ENCODE measurements at places on chromosomes 7 and 10.

GRCh38 chr7:134447383-134447782 is 11.5 kb downstream of the AKR1B1 start:
- no peak for DNase-seq

DNA sequence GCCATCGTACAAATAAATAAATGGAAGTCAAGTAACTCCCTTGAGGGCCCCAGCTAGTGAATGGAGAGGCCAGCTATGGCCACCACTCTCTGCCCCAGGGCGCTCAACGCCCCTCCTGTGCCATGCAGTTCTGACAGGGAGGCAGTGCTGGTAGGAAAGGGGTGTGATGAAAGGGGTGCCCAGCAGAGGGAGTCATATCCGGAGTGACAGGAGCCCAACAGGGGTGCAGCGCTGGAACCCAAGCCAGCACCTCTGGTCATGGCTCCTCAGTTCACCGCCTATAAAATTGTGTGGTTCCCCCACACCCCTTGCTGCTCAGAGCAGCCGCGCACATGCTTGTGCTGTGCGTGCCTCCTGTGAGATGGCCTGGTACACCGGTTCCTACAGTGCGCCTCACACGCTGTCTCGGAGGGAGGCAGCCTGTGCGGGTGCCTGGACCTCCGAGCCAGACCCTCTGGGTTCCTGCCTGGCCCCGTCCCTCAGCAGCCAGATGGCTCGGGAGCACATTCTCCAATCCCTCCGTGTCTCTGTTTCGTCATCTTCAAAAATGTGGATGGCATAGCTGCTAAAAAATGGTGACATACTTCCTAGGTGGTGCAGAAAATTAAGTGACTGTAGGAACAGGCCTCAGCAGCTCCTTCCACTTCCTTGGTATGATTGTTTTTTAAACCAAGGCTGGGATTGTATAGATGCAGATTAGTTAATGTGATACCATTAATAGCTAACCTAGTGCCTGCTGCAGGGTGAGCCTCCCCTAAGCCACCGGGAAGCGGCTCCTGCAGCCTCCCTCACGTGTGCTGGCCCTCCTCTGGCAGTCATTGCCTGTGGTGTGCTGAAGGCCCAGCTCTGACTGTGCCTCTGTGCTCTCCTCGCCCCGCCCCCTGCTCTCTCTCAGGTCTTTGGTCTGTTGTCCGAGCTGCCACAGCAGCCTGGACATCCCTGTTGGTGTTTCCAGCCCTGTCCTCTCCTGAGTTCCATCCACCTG is 125.8 kb downstream of the EGFR start:
- DNase-seq: no peak

DNA sequence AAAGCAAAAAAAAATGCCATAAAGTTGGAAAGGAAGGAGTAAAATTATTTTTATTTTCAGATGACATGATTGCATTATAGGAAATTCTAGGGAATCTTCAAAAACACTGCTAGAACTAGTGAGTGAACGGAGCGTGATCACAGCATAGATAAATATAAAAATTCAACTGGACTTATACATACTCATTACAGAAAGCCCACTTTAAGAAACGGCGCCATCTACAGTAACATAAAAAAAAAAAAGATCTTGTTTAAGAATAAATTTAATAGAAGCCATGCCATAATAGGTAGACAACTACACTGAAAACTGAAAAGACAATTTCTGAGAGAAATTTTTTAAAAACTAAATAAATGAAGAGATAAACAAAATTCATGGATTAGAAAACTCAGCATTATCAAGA is 623.1 kb upstream of the MGMT start:
- no peak for DNase-seq

DNA sequence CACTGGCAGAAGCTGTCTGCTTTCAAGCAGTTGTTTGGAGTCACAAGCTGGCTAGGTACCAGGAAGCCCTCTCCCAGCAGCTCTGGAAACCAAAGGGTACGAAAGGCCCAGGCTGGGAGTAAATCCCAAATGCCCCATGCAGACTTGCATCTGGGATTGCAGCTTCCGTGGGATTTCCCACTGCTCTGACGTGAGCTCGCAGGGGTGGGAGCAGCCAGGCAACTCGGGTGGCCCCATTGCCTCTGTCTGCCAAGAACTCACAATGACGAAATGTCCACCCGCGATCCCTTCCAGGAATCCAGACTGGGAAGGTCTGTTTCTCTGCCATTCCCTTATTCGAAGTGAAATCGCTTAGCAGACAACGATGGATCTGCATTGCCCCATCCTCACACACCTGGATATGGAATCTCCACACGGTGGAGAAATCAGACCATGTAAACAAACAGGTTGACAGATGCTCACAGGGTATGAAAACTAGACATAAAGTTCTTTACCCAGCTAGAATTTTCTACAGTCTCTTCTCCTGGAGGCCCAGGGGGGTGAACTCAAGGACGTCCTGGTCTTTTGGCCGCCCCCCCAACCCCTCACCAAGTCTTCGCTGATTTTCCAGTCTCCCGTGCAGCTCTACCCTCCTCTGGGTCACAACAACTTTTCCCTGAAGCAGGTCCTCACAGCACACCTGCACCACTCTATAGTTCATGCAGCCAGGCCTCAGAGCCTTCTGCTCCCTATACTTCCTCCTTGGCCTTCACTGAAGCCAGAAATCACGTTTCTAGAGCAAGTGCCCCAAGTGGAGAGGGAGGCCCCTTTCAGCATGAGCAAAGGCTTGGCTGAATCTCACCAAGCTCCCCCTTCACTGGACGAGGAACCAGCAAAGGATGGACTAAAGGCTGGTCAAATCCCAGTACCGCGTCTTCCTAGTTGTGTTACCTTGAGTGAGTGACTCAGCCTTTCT is 20.0 kb downstream of the SH3PXD2A start:
- no peak for DNase-seq

DNA sequence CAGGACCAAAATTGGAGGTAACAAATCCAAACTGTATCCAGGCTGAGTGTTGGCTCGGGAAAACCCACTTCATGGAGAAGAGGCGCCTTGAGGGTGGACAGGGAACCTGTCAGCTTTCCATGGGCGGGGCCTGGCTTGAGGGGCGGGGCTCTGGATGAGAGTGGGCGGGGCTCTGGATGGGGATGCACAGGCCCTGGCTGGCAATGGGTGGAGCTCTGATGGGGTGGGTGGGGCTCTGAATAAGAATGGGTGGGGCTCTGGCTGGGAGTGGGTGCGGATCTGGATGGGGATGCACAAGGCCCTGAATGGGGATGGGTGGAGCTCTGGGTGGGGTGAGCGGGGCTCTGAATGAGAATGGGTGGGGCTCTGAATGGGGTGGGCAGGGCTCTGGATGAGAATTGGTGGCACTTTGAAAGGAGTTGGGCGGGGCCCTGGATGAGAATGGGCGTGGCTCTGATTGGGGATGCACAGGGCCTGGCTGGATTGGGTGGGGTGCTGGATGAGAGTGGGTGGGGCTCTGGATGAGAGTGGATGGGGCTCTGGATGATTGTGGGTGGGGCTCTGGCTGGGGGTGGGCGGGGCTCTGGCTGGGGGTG is 96.6 kb upstream of the NPTX2 start:
- DNase-seq: no peak

DNA sequence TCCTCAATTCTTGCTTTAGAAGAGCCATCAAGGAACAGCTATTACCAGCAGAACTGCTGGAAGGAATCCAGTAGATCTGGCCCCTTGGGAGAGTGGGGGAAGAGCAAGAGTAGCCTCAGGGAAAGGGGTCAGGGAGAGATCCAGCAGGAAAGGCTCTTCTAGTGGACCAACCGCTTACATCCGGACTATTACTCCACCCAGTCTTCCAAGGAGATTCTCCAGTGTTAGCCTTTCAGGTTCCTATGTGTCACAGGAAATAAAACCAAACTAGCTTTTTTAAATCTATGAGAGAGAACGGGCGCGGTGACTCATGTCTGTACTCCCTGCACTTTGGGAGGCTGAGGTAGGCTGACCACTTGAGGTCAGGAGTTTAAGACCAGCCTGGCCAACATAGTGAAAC is 34.3 kb downstream of the TET1 start:
- DNase-seq: no peak

DNA sequence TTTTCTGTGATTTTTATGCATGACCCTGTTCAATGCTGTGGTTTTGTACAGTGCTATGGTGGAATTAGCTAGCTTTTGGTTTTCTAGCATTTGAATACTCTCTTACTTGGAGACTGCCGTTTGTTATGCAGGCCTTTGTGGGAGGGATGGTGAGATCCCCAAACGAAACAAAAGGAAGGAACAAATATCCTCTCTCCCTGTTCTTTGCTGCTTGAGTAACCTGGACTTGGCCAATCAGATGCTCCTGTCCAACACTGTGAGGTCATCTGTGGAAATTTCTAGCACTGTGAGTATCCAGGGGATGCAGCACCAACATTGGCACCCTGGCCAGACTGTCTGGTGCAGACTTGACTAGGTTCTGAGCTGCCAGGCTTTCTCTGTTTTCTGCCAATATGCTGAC is 314.4 kb downstream of the ANKRD30A start:
- no peak for DNase-seq

DNA sequence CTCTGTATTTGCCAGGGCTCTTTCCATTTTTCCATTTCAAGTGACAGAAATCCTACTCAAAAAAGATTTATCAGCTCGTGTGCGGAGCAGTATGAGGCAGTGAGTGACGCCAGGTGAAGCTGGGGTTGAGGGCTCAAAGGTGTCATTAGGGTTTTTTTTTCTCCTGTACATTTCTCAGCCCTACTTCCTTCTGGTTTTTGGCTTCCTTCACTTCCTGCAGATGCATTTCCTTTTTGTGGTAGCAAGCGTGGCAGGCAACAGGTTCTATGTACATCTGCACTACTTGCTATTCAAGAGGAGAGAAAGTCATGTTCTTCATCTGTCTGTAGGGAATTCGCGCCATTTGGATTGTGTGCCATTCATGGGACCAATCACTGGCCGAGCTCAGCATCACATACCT is 52.8 kb upstream of the AOAH start:
- DNase-seq: no peak

DNA sequence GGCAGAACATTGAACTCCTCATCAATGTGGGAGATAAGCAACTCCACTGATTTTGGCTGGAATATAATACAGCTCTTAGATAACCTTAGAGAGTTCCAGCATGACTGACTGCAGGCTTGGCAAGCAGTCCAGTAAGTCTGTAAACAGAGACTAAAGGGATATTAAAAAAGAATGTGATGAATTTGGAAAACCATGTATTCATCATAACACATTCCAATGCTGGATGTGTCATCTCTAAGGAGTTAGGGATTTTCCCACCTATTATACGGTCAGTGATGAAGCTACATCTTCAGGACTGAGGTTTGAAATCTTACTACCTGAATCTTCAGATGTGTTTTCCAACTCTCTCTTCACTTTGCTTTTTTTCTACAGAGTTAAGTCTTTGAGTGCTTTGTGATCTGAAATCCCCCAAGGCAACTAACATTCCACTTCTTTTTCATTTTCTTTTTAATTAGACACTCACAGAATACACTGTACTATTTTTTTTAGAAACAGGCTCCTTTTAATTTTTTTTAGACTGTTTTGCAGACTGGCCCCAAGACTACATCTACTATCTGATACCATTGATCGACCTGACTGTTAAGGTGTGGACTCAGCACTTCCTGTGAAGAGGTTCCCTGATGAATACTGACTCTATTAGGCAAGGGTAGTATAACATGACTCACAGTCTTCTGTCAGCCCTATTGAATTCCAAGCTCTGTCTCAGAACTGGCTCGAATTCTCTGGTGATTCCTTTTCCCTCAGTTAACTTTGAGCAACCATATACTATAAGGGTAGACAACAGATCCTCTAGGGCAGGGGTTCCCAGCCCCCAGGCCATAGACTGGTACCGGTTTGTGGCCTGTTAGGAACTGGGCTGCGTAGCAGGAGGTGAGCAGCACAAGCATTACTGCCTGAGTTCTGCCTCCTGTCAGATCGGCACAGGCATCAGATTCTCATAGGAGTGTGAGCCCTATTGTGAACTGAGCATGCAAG is 678.2 kb downstream of the GRM8 start:
- DNase-seq: no peak

DNA sequence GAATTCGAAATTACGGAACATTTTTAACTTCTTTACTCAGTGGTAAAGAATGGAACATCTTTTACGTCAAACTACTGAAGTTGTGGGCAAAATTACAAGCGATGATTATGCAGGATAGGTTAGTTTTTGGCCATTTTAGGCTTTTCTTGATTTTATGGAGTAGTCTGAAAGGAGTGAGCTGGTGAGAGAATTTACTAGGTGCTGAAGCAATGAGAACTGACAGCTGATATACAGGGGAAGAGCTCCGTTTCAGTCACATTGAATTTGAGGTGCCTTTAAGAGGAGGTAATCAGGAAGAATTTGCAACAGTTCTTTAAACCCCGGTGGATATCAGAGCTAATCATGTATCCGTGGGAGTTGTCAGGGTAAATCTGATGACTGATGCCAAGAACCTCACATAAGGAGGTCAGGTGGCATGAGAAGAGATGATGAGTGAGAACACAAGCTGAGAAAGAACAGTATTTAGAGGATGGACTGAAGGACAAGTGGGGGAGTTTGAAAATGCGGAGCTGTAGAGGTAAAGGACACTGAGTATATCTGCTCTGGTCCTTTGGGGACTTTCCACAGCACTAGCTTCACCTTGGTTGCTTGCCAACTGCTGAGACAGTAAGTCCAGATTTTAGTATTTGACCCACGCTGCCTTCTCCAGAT is 104.3 kb downstream of the AHR start:
- DNase-seq: peak; percentile 46

GRCh38 chr7:83534488-83534887 is 114.5 kb downstream of the SEMA3E start:
- DNase-seq: no peak

GRCh38 chr7:44505595-44505994 is 15.1 kb upstream of the NUDCD3 start:
- no peak for DNase-seq

DNA sequence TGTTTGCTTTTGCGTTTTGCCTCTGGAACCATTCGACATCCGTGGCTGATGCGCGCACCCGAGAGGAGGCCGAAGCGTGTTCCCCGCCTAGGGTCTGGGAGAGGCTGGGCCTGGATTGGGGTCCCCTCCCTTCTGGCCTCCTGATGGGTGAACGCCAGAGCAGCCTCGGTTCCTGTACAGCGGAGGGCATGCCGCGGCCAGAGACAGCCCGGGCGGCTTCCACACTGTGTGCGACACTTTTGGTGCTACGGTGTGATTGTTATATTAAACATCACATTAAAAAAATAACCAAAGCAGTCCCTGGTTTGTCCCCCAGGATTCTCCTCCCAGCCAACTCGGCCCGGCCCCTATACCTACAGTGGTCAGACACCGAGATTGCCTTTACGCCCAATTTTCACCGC is 3.7 kb upstream of the HOXA7 start:
- DNase-seq: no peak

DNA sequence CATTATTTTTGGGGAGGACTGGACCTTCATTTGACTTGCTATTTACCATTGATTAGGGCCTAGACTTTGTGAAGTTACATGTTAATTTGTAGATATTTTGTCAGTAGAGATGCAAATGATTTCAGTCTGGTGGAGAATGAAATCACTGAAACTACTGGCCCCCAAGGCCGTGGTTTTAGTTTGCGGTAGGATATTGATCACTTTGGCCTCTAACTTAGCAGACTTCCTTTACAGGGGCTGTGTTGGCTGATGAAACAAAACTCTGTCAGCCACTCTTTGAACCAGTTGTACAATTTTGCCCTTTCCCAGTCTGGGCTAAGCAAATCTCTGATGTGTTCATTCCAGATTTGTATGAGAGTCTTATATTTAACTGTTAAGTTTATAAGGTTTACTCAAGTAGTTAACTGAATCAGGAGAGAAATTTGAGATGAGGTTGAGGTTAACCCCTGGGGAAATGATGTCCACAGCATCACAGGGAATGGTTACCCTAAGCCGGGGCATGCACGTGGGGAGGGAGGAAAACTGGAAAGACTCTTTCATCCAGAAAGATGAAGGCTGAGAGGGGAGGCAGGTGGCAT is 105.7 kb upstream of the INSIG1 start:
- no peak for DNase-seq

All from GM13976 (cell line).